ENCODE measurements at places on chromosomes 12 and 14.

GRCh38 chr14:95697764-95698163 lies 11.5 kb downstream of the TCL1B start:
- DNase-seq = no peak
- H3K27me3 ChIP-seq = no peaks in the 10 kb centered on the region

GRCh38 chr12:43288671-43289425 lies 263.2 kb downstream of the ADAMTS20 start:
- no peak overlapping the region for H3K27ac ChIP-seq
- H3K4me1 ChIP-seq = peaks cover 53% of the 10 kb centered on the region
- no peak overlapping the region for H3K4me3 ChIP-seq
- H3K27me3 ChIP-seq = no peaks in the 10 kb centered on the region

- H3K4me3 ChIP-seq = no peak overlapping the region
- no peak for DNase-seq
- no peaks in the 10 kb centered on the region for H3K36me3 ChIP-seq
- peaks cover 2% of the 10 kb centered on the region for H3K27me3 ChIP-seq
- H3K4me1 ChIP-seq = no peaks in the 10 kb centered on the region
- H3K27ac ChIP-seq = no peak overlapping the region
Observed at GRCh38 chr12:71948390-71948789, 9.7 kb downstream of the TPH2 start.

GRCh38 chr14:74962493-74962892 lies 7.1 kb upstream of the PGF start:
- DNase-seq = no peak
- H3K4me1 ChIP-seq = peaks cover 14% of the 10 kb centered on the region
- H3K4me3 ChIP-seq = no peak overlapping the region
- no peak overlapping the region for H3K27ac ChIP-seq
- H3K27me3 ChIP-seq = no peaks in the 10 kb centered on the region

- peaks cover 10% of the 10 kb centered on the region for H3K4me1 ChIP-seq
- no peaks in the 10 kb centered on the region for H3K27me3 ChIP-seq
- H3K27ac ChIP-seq = no peak overlapping the region
- no peak for DNase-seq
- H3K36me3 ChIP-seq = no peaks in the 10 kb centered on the region
Observed at GRCh38 chr12:43108656-43109055, 443.3 kb downstream of the ADAMTS20 start.

GRCh38 chr14:32104803-32105202 lies 27.7 kb downstream of the ARHGAP5 start:
- H3K27ac ChIP-seq = no peak overlapping the region
- no peak overlapping the region for H3K4me3 ChIP-seq
- peaks cover 2% of the 10 kb centered on the region for H3K4me1 ChIP-seq

- no peak overlapping the region for H3K4me3 ChIP-seq
- H3K27me3 ChIP-seq = no peaks in the 10 kb centered on the region
- no peaks in the 10 kb centered on the region for H3K36me3 ChIP-seq
- no peak for DNase-seq
Observed at GRCh38 chr12:40561395-40561966, 130.8 kb upstream of the CNTN1 start.

- peak overlapping the region; percentile 75 for H3K27ac ChIP-seq
- no peaks in the 10 kb centered on the region for H3K36me3 ChIP-seq
- H3K4me1 ChIP-seq = peaks cover 5% of the 10 kb centered on the region
- no peaks in the 10 kb centered on the region for H3K27me3 ChIP-seq
Observed at GRCh38 chr12:43836475-43836989, 651 bp downstream of the TMEM117 start.

GRCh38 chr14:53389202-53389601 lies 236.1 kb upstream of the DDHD1 start:
- H3K4me1 ChIP-seq = peaks cover 19% of the 10 kb centered on the region
- no peaks in the 10 kb centered on the region for H3K36me3 ChIP-seq
- H3K27ac ChIP-seq = no peak overlapping the region

DNA sequence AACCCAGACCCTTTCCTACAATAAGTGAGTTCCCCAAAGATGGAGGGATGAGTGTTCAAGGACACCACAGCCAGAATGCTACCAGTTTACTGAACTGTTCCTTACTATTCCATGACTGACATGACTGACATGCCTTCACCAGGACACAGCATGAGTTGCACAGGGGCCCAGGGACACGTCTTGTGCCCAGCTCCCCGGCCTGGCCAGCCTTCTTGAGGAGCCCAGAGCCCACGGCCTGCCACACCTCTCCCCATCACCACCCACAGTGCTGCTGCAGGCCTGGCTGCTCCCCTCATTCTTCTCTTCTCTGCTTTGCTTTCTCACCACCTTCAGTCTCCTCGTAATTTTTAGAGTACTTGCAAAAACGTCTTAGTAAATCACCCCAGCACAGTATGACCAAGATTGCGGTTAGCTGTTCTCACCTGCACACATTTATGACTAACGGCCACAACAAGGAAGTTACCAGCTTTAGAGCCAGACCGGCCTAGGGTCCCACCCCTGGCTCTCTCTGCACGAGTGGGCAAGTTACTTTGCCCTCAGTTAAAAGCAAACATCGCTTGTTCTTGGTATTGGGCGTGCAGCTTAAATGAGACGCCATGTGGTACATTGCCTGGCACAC lies 18.5 kb downstream of the PPP2R5E start:
- H3K4me3 ChIP-seq = no peak overlapping the region
- H3K4me1 ChIP-seq = no peaks in the 10 kb centered on the region
- no peak overlapping the region for H3K27ac ChIP-seq
- no peaks in the 10 kb centered on the region for H3K27me3 ChIP-seq
- no peaks in the 10 kb centered on the region for H3K36me3 ChIP-seq

DNA sequence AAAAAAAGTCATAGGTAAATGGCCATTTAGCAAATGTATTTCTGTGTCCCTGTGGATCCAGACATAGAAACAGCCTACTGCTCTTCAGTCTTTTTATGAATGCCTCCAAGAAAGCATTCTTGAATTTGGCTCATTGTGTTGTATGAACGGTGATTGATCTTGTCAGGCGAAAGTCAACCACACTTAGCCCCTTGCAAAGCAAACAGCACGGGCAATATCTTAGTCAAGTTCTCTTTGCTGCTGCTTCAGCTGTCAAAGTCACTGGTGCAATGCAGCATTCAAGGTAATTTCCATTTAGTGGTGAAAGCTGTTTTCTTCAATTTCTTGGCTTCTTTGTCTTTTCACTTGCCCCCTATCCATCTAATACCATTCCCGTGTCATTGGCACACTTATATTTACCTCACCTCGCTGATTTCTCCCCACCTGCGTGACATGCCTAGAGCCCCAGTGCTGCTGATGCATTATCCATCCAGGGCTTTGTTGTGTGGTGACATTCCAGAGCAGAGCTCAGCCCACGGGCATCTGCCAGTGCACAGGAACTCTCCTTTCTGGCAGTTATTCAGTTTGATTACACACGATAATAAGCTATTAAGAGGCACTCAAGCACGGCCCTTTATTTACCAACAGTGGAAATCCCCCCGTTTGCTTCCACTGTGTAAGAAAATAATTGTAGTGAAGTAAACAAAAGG lies 362.3 kb upstream of the NOVA1 start:
- no peaks in the 10 kb centered on the region for H3K36me3 ChIP-seq
- H3K27ac ChIP-seq = no peak overlapping the region
- no peak overlapping the region for H3K4me3 ChIP-seq
- no peaks in the 10 kb centered on the region for H3K4me1 ChIP-seq
- no peaks in the 10 kb centered on the region for H3K27me3 ChIP-seq
- DNase-seq = no peak
